Stimulated activated CD4-positive, alpha-beta T cell treated with anti-CD3 and anti-CD28 coated beads, Interleukin-15, amount 100 ng/mL, for 48 hours (primary cell): ENCODE measurements at places on chromosomes 5 and 9.

GRCh38 chr5:56056875-56057274, 62.1 kb upstream of the IL6ST start:
- DNase-seq, result no peak

DNA sequence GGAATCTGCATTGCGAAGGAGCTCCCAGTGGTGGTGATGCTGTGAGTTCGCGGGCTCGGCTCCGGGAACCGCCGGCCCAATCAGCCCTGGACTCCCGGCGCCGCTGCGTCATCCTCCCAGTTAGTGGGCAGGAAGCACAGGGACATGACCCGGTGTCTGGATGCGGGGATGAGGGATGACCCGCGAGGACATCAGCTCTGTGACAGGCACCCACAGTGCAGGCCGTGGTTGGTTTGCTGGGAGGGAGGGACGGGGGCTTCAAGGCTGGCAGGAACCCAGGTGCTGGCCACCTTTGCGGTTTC, 996 bp downstream of the NXNL2 start:
- DNase-seq, result no peak

DNA sequence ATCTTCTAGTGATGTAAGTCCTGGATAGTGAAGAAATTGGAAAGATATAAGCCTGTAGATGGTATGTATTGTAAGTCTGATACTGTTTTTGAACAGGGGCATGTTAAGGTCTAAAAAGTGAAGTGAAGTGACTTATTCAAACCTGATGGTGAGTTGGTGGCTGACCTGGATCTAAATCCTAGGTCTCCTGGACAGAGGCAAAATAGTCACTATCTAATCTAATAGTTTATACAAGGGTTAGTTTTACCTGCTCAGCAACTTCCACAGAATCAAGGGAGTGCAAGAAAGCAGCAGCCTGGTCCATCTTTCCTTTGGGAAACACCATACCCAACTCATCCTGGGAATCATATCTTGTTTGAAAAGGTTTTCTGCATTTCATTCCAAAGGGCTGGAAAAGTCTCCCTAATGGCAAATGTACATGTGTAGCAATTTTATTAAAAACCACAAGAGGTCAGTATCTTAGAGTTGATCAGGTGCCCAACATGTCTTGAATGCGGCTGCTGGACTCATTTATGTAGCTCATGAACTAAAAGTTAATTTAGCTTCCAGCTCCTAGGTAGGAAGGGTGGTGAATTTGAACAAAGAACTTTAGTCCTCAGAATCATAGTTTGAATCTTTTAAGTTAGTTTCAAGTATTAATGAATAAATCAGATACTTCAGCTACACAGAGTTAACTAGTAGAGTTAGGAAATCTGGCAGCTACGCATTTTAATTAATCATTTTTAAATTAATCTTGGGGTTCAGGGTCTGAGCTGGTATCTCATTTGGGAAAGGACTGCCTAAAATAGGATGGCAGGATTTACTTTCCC, 26.0 kb downstream of the SKP2 start:
- no peak for DNase-seq

- no peak for DNase-seq
These were observed 232.5 kb downstream of the ARHGAP26 start for GRCh38 chr5:143002459-143003327.

DNA sequence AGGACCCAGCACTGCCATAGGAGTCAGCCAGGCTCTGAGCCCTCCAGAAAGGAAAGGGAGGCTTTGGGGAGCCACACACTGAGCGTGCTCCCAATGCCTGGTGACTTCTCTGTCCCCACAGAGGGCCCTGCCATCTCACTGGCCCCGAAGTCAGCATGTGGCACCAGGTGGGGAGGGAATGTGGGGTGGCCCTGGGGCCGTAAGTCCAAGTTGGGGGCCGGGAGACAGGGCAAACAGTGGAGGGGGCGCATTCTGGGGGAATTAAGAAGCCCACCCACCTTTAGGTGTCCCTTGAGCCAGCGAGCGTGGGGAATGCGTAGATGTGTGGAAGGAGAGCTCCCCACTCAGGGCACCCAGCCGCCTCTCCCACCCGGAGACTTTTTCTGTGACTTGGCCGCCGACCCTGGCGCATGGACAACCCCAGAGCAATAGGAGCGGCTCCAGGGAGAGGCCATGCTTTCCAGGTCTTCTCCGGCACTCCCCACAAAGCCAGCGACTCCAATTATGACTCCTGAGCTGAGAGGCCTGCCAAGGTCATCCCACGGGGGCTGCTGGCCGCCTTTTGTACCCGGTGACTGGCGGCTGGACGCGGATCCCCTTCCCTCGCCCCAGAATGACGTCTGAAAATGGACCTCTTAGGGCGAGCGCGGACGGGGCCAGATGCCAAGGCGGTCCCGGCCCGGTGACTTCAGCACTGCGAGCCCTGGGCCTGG, 9.8 kb downstream of the IRX1 start:
- no peak for DNase-seq

- DNase-seq, result no peak
These were observed 841 bp upstream of the NINJ1 start for GRCh38 chr9:93134740-93135444.

DNA sequence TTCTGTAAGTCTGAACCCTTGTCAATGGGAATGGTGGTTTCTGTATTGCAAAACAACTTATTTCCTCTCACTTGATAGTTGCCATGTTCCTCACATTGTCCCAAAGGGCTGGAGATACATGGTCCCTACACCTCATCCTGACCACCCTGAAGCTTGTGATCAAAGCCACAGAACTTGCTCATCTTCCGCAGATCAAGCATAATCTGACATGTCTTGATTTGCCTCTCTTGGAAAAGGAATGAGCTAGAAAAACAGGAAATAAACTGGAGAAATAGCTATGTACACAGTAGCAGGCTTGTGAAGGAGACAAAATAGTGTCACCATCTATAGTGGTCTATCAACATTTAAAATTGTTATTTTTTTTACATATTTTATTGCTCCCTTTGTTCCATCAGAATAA, 871.9 kb upstream of the C9orf72 start:
- DNase-seq, result no peak

GRCh38 chr5:127083711-127084110, 10.4 kb upstream of the C5orf63 start:
- no peak for DNase-seq

DNA sequence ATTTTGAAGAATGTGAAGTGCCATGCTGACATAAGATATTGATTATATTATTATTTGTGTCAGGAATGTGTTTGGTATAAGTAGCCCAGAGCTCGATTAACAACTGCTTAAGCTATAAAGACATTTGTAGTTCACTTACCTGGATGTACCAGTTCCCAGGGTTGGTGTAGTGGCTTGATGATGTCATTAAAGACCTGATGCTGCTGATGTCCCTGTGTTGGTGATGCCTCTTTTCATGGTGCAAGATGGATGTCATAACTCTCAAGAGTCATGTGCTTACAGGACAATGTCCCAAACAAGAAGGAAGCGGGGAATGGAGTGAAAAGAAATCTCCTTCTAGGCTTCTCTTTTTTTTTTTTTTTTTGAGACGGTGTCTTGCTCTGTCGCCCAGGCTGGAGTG, 11.5 kb upstream of the GDNF start:
- no peak for DNase-seq

GRCh38 chr5:168282120-168282519, 9.3 kb upstream of the WWC1 start:
- DNase-seq, result no peak

GRCh38 chr5:82593481-82593880, 315.3 kb upstream of the RPS23 start:
- DNase-seq, result no peak

DNA sequence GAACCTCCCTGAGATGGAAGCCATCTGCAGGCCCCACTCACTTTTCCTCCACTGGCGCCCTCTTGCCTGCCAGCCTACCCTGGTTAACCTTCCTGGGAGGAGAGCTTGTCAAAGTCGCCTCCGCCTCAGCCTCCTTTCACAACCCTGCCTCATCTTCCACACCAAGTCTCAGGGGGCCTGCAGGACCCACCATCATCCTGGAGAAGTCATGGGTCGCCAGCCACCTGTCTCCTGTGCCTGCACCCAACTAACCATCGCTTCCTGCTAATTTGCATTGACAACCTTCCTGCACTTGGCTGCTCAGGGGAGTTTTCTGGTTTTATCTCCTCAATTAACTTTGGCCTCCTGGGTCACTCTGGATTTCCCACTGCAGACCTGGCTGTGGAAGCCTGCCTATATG, 52.8 kb upstream of the GRHPR start:
- DNase-seq, result no peak

GRCh38 chr5:112205846-112206245, 213.2 kb downstream of the EPB41L4A start:
- DNase-seq, result no peak

DNA sequence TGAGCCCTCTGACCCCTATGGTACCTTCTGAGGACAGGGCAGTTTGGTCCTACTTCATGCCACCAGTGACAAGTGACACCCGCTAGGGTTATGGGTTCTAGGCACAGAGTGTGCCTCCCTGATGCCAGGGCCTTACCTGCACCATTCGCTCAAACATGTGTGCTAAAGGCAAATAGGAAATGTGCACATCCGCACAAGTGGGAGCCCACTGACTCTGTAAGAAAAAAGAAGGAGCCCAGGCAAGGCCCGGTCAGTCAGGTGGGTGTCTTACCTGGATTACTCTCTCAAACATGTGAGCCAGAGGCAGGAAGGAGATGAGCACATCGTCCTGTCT, 29.1 kb upstream of the MEIKIN start:
- no peak for DNase-seq

DNA sequence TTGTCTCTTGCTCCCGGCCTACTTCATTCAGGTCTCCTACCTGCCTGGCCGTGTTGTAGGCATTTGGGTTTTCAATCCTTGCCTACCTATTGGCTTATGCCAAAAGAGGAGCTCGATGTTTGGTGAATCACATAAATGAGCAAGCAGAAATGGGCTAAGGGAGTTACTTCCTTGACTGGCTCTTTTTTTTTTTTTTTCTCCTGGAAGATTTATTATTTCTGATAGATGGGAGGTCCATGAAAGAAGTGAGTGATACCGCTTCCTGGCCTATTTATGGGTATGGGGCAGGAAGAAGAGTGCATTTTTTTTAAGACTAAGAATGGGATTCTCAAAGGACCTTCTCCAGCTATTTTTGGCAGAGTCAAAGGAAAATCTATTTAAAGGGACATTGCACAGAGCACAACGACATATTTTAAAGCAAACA, 294.1 kb downstream of the ARHGAP26 start:
- DNase-seq, result no peak

GRCh38 chr5:12794476-12795332, 890.5 kb upstream of the CTNND2 start:
- no peak for DNase-seq

GRCh38 chr5:52794519-52794918, 6.8 kb downstream of the ITGA1 start:
- DNase-seq, result no peak

DNA sequence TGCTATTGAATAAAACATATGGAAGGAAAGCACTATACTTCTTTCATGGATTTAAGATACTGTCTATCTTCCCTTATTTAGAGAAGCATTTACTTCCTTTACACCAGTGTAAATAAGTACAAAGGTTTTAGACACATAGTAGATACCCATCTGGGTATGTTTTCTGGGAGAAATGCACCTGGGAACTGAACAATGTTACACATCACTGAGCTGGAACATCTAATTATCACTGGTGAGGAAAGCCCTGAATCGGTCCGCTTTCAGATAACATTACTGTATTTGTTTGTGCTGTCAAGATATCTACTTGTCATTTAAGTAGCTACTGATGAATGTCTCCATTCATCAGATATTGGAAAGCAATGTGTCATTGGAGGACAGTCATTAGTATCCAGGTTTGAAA, 964.7 kb upstream of the PTPRD start:
- no peak for DNase-seq

- no peak for DNase-seq
These were observed 323.5 kb upstream of the SLC24A2 start for GRCh38 chr9:20112205-20112783.

GRCh38 chr9:99109522-99109921, 4.6 kb downstream of the TGFBR1 start:
- no peak for DNase-seq

- no peak for DNase-seq
These were observed 583.6 kb downstream of the CCDC171 start for GRCh38 chr9:16136451-16136850.

GRCh38 chr9:3793971-3794383, 268.2 kb upstream of the RFX3 start:
- DNase-seq, result no peak

GRCh38 chr5:141326088-141326854, 4.0 kb upstream of the PCDHGA1 start:
- DNase-seq, result peak; percentile 40

GRCh38 chr5:20833081-20833627, 845.2 kb upstream of the CDH18 start:
- DNase-seq, result no peak

- DNase-seq, result no peak
These were observed 117.6 kb upstream of the HMHB1 start for GRCh38 chr5:143694357-143694756.
